ENCODE measurements at places on chromosomes 13 and 19.
A peak's percentile ranks its signal among the peaks of the same experiment; 100 is the strongest.

GRCh38 chr13:107461751-107462150 is 753.6 kb downstream of the LIG4 start:
- DNase-seq, result no peak

DNA sequence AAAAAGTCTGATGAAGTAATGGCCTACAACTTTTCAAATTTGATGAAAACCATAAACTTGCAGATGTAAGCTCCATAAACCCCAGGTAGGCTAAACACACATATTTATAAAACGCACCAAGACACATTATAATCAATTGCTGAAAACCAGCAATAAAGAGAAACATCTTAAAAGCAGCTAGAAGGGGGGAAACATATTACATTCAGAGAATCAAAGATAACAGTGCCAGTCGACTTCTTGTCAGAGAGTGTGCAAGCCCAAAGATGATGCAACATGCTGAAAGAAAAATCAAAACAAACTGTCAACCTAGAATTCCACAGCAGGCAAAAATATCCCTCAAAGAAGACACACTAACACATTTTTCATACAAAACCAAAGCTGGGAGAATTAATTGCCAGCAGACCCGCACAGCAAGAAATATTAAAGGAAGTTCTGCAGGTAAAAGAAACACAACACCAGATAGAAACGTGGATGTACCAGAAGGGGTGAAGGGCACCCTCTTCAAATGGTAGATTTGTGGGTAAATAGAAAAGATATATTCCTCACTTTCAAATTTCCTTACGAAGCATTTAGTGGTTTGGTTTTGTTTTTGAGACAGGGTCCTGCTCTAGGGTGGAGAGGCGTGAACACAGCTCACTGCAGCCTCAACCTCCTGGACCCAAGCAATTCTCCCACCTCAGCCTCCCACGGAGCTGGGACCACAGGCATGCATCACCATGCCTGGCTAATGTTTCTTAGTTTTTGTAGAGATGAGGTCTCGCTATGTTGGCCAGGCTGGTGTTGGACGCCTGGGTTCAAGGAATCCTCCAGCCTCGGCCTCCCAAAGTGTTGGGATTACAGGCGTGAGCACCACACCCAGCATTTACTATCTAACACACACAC is 16.5 kb upstream of the ATP1A3 start:
- no peak for DNase-seq

DNA sequence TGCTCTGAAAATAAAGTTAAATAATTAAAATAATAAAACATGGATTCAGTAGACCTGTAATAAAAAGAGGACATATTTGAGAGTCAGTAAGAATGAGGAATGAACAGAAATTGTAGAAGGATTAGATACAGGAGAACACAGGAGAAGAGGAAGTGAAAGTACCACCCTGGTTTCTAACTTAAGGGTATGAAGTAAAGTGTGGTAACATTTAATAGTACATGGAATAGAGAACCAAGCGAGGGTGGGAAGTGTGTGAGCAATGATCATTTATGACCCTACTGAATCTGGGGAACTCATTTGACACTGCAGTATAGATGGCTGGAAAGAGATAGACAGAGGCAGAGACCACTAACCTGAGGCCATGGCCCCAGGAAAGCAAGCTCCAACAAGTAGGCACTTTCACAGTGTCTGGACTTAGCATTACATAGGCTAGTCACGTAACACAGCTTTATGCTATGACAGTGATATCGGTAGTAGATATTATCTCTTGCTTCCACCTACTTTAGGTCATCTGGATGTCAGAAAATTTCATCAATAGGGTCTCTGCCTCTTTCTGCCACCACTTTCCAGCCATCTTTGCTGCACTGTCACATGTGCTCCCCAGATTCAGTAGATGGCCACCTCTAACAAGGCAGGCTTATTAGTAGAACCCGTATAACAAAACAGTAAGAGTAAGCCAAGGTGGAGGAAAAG is 633.9 kb upstream of the MIR17HG start:
- DNase-seq, result no peak

GRCh38 chr19:647566-648284 is 8.0 kb downstream of the FGF22 start:
- DNase-seq, result no peak

DNA sequence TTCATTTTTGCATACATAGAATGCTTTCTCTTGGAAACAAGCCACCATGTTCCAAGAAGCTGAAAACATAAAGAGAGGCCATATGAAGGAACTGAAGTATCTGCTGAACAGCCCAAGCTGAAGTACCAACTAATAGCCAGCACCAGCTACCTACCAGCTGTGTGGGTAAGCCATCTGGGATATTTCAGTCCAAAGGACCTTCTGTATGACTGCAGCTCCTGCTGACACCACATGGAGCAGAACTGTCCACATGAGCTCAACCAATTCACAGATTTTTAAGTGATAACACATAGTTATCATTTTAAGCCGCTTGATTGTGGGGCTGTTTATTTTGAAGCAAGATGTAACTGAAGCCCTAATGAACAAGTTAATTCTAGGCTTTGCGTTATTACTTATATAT is 621.1 kb upstream of the KLHL1 start:
- DNase-seq, result no peak

DNA sequence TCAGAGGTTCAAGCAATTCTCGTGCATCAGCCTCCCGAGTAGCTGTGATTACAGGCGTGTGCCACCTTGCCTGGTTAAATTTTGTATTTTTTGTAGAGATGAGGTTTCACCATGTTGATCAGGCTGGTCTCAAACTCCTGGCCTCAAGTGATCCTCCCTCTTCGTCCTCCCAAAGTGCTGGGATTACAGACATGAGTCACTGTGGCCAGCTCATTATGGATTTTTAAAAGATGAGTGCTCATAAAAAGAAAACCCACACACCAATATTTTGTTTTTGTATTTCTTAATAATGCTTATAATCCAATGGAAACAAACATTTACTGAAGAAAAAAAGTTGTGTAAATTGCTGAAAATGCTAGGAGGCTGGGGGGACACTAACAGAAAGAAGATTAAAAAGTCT is 5.0 kb upstream of the MICU2 start:
- no peak for DNase-seq

DNA sequence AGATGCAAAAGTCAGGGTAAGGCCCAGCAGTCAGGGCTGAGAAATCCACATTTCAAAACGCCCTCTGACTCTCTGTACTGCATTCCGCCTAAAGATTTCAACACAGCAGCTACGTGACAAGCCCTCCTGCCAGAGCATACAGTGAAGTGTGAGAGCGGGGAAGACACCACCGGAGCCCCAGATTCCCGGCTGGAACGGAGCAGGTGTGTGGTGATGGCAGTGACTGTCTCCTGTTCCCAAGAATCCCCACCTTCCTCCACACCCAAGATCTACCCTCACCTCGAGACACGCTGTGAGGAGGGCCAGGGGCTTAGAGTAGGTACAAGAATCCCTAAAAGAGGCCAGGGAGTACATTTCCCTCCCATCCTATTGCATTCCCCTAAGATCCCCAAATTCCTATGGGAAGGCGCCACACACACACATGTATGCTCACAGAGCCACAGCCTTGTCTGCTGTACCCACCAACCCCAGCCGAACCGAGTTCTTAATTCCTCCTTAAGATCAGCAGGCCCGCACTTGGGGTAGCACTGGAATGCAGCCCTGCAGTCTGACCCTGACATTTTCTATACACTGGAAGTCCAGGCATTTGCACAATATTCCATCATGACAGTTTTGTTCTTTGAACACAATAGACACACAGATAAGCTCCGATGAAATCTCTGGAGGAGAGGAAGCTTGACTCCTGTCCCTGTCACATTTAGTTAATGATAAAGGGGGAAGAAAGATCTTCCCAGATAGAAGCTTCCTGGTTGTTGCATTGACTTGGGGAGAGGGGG is 102.9 kb downstream of the FOXO1 start:
- DNase-seq, result no peak

DNA sequence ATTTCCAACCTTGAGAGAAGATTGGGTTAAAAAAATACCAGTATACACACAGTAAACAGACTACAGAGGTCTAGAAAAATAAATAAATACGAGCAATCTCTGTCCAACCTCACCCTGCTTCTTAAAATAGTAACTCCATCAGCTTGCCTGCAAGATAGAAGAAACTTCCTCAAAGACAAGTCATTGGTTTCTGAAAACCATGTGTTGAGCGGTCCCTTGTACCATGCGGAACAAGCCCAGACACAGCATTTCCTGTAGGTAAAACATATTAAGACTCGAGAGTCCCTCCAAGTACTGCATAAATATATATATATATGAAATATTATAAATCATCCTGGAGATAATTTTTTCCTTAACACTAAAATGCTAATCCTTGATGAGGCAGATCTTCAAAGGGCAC is 157.4 kb downstream of the MZT1 start:
- no peak for DNase-seq

GRCh38 chr13:57418067-57418677 is 213.4 kb upstream of the PCDH17 start:
- DNase-seq, result no peak

GRCh38 chr13:31982124-31982523 is 49.5 kb upstream of the FRY start:
- DNase-seq, result no peak

DNA sequence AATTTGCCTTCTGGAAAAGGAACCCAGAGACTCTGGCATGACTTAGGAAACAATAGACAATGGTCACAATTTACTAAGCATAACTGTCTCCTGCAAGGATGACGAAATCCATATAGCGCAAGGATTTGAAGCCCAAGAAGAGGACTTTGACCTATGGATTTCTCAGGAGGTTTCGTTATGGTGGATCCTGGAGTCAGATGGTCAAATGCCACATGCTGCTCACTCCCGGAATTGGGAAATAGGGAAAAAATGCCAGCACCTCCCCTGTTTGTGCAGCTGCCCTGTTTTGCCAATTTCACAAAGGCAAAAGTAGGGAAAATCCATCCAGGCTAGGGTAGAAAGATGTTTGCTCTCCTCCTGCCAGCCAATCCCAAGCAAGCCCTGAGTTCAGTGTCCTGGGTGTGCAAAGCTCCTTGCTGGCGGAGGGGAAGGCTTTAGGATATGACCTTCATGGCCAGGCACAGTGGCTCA is 23.4 kb downstream of the RDH8 start:
- DNase-seq, result no peak

DNA sequence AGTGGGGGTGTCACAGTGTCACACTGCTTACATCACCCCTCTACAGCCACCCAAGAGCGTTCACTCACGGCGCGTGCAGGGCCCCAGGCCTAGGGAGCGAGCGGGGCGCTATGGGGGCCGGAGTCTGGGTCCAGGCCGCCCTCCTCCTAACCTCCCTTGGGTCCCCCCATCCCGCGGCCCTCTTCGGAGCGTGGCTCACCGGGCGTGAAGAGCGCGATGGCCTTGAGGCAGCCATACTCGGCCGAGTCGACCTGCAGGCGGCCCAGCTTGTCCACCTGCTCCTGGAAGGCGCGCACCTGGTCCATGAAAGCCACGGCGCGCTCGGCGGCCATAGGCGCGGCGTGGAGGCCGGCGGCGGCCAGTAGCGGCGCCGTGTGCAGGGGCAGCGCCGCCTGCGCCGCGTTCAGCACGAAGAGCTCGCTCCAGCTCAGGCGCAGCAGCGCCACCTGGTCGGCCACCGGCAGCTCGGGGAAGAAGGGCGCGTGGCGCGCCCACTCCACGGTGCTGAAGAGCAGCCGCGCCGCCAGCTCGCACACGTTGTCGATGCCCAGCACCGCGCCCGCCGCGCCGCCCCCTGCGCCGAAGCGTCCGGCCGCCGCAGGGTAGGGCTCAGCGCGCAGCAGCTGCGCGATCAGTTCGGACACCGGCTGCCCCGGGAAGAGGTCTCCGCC is 9.4 kb downstream of the OCEL1 start:
- peak; percentile 39 for DNase-seq

GRCh38 chr13:40666933-40667621 is 636 bp upstream of the FOXO1 start:
- no peak for DNase-seq

DNA sequence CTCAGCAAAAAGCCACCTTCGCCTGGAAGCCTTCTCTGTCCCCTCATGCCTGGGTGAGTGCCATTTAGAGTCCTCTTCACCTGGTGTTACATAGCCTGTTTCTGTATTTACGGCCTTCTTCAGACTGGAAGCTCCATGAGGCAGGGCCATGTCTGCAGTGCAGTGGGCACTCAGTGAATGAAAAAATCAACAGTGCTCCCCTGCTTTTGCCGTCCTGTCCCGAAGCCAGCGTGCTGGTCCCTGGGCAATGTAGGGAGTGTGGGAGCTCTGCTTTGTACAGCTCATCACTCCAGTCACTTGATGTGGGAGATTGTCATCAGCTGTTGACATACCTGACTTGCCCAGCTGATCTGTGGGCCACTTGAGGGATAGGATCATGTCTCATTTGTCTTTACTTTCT is 129.0 kb upstream of the TSHZ3 start:
- no peak for DNase-seq

- DNase-seq, result no peak
These were observed 29.8 kb downstream of the ARHGAP35 start for GRCh38 chr19:46890423-46891170.

DNA sequence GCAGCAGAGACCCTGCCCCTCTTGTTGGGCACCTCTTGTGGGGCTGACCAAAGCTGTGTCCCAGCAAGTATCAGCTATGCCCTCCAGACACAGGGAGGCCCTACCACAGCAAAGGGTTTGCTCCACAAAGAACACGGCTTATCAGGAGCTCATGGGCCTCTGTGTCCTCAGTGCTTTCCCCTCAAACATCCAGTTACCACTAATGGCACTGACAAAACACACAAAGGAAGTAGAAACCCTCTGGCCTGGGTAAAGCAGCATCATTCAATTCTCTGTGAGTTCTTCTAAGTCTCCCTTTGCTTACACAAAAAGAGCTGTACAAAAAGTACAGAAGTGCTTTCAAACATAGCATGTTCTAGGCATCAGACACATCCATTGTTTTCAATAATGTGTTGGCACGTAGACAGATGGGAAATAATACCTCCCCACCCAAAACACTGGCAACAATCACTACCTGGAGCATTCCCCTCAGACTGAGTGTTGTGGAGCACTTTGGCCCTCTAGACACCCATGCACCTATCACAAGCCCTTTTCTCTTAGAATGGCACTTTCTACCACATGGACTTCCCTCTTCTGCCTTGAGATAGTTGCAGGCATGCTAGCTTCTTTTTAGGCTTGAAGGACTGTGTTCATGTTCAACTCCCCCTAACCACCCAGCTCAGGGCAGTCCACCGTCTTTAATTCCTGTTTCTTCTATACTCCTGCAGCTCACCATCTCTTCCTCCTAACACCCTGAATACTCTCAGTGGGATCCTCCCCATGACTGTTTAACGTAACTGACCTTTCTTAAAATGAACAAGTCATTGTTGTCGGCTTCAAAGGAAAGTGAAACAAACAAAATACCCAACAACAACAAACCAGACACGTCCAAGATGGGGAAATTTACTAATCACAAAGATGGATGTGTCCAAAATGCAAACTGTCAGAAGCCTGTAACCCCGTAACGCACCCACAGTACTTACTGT is 43.5 kb downstream of the ATP7B start:
- no peak for DNase-seq
